ENCODE measurements at places on chromosomes 1 and 21. TPM values are rescaled to one million over a fixed set of nuclear protein-coding genes. Genes with fewer than 3 reads are reported as not detected.
A peak's percentile ranks its signal among the peaks of the same experiment; 100 is the strongest.

- DNase-seq, result no peak
These were observed 607.7 kb upstream of the USP24 start for GRCh38 chr1:55822891-55823290.

- DNase-seq, result no peak
These were observed 31.1 kb downstream of the EDARADD start for GRCh38 chr1:236425031-236425663.

- peak; percentile 89 for DNase-seq
These were observed 1.2 kb upstream of the PTTG1IP start for GRCh38 chr21:44874497-44875315.

DNA sequence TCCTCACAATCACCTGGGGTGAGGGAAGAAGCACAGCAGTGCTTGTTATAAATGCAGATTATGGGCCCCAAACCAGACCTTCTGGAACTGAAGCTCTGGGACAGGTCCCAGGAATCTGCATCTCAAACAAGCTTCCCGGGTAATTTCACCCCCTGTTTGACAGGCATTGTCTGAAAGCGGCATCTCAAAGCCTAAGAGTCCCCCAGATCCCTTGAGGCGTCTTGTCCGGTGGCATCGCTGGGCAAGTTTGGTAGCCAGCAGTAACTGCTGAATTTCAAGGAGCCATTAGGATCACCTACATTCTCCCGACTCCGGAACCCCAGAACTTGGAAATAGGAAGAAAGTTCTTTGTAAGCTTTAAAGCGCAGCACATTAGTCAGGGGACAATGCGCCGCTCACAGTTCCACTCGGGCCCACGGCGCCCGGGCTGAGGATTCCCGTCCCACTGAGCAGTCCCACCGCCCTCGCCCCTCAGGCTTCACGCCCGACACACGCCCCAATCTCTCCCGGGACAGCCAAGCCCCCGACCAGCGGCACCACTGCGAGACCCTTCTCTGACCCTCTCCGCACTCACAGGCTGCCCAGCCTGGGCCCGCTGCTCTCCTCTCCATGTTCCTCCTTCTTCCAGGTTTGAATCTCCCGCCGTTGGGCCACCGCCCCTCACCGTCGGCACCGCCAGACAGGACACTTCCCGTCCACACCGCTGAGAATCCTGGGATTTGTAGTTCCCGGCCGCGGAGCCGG, at the start of gene IQGAP3:
Gene IQGAP3 (minus strand): TSS at position 647 of the 744 bp plus-strand sequence. CDS start 36 bp downstream, at position 611.
- peak; percentile 87 for DNase-seq

The OVAAL gene
- not detected for total RNA-seq

DNA sequence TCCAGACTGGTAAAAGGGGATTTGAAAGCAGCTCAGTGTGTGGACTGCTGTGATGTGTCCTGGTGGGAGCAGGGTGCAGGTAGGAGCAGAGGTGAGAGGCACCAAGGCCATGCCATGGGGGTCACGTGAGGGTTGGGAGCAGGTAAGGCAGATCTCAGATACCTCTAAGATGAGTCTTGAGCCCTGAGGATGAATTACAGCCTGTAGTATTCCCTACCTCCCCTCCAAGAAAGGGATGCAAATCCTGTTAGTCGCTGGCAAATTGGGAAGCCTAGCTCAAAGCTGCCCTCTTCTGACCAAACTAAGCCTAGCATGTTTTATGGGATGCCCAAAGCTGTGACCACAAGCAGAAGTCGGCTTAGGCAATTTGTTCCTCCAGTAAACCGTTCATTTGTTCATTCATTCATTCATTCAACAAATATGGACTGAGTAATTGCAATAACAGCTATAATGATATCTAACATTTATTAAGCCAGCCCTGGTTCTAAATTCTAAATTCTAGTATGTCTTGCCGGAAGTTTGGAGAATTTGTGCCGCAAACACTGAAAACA, 3.9 kb upstream of the NUAK2 start:
- DNase-seq, result peak; percentile 69

- DNase-seq, result no peak
These were observed 30.2 kb upstream of the BECN2 start for GRCh38 chr1:241927321-241927720.

DNA sequence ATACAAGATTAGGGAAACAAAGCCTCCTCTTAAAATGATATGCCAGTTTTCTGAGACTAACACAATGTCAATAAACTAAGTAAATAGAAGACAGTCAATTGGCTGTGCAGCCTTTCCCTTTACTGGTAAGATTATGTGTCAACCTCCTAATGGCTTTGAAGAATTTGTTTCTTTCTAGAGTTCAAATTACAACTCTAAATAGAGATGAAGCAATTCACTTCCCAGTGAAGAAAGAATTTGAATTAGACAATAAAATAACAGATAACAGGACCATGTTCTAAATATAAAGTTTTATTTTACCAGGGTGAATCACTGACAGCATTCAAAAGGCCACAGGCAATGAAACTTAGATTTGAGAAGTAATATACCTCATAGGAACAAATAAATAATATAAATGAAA, 680.3 kb downstream of the PLA2G4A start:
- DNase-seq, result no peak

The IVL gene
- 0.24 TPM for total RNA-seq

- DNase-seq, result no peak
These were observed 38.4 kb downstream of the ACBD3 start for GRCh38 chr1:226148121-226148648.

- DNase-seq, result no peak
These were observed 5.4 kb upstream of the DISP3 start for GRCh38 chr1:11473491-11474034.

The GPR3 gene
- total RNA-seq, result not detected

GRCh38 chr1:232968391-232968790, 18.0 kb downstream of the NTPCR start:
- DNase-seq, result no peak

The SHISA4 gene
- total RNA-seq, result 10.5 TPM

GRCh38 chr1:31843506-31843905, 27.7 kb upstream of the SPOCD1 start:
- DNase-seq, result no peak

DNA sequence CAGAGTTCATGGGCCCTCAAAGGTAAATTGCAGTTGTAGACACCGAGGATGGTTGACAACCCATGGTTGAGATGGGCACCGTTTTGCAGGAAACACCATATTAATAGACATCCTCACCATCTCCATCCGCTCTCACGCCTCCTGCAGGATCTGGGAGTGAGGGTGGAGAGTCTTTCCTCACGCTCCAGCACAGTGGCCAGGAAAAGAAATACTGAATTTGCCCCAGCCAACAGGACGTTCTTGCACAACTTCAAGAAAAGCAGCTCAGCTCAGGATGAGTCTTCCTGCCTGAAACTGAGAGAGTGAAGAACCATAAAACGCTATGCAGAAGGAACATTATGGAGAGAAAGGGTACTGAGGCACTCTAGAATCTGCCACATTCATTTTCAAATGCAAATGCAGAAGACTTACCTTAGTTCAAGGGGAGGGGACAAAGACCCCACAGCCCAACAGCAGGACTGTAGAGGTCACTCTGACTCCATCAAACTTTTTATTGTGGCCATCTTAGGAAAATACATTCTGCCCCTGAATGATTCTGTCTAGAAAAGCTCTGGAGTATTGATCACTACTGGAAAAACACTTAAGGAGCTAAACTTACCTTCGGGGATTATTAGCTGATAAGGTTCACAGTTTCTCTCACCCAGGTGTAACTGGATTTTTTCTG, 9.3 kb downstream of the SLAMF8 start:
- DNase-seq, result no peak

The RBP7 gene
- total RNA-seq, result 4.3 TPM

GRCh38 chr21:34960687-34961086, 88.4 kb downstream of the RUNX1 start:
- no peak for DNase-seq

DNA sequence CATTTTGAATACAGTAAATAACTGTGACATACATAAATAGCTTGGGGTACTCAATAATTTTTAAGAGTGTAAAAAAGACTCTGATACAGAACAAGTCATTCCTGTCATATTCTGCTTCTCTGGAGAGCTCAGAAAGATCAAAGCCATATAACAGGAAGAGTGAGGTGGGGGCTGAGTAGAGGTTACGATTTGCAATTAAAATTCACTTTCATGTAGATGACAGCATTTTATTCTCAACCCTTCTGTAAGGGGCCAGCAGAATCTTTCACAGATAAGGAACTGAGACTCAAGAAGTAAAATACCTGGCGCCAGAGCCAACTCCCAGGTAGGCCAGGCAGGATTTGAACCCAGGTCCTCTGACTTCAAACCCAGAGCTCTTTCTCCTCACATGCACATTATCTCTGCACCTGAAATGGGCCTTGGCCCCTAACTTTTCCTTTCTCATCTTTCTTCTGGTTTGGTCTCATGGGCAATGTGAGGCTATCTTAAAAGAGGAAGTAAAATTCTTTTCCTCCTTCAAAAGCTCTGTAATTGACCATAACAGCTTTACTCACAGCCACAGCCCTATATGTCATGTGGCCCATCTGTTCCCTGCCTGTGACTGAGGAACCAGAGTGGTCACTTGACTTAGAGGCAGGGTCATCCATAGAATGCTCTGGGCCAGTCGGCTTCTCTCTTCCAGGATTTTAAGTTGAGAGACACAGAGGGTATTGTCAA, 80.9 kb upstream of the SYT6 start:
- no peak for DNase-seq

Measured in upper lobe of left lung (tissue), 6 donors.